ENCODE measurements at places on chromosomes 7 and 10. TPM values are rescaled to one million over a fixed set of nuclear protein-coding genes. Genes with fewer than 3 reads are reported as not detected.
A peak's percentile ranks its signal among the peaks of the same experiment; 100 is the strongest.

C7orf33 gene
- total RNA-seq: not detected

DNA sequence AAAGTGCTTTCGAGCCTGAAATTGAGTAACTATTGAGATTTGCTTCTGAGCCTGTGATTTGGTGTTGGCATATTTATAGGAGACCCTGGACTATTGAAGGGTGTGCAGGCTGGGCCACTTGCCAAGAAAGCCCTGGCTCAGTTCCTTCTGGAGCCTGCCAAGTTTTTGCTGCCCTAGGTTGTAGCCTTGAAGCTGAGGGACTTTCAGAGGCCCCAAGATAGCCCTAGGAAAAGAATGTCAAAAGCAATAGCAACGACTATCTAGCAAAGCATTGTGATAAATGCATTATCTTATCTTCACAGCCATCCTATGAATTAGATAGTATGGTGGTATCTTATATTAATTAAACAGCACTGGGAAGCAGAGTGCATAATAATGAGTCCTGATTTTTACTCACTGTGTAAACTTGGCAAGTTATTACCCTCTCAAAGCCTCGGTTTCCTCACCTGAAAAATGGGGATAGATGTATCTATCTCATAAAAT lies 473.7 kb upstream of the PODXL start:
- no peak for DNase-seq

NKX1-2 gene
- not detected for total RNA-seq

- no peak for DNase-seq
Measured at GRCh38 chr10:11403116-11403515, 208.3 kb downstream of the USP6NL start.

- peak; percentile 59 for DNase-seq
Measured at GRCh38 chr10:133336118-133336576, 549 bp downstream of the CALY start.

DNA sequence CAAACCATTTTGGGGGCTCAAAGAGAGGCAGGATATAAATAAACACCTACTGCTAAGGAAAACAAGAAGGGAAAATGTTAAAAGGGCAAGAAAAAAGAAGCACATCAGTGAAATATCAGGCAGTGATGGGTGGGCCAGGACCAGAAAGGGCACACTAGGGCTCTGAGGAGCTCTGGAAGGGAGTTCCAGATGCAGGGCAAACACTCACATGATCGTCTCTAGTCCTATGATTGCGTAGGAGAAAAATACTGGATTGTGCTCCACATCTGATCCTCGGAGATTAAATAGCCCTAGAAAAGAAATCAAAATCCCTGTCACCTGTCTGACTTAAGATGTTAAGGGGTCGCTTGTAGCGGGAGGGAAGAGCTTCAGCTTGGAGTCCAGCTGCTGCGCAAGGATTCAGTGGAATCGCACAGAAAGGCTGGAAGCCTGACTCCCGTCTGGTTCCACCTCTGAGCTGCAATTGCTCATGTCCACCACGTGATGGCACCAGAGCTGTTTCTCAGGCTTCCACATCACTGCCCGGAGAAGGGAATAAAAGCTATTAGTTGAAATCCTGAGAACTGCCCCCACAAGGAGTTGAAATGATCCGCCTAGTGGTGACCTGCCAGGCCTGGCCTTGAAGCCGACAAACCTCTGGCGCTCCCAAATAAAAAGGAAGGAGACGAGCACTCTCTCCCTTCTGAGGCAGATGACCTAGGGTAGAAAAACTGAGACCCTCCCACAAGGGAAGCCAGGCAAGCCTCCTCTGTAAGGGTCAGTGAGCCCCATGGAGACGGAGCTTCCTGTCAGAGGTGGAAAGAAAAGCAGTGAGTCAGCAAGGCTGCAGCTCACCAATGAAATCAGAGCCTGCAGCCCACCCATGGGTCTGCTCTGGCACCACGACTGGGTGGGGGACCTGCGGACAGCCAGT lies 39.2 kb downstream of the XPNPEP1 start:
- DNase-seq: peak; percentile 83

DNA sequence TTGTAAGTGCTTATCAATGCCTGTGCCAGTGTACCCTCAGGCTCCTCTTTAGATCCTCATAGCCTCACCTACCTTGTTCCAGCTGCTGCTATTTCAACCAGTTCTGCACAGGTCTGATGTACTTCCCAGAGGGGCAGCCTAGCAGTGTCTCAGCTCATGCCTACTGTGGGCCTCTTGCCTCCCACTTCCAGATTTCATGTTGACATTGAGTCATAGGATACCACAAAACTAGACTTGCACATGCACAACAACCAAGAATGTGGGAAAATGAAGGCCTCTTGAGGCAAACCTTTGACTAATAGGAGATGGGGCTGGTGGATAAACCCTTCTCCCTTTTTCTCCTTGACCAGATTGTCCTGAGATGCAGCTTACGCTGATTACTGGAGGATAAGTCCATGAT lies 31.0 kb downstream of the PON3 start:
- DNase-seq: no peak

RBP3 gene
- total RNA-seq: not detected

FGFR2 gene
- total RNA-seq: 10.8 TPM

GRCh38 chr10:129652521-129653201 lies 185.6 kb downstream of the MGMT start:
- DNase-seq: peak; percentile 51

DNA sequence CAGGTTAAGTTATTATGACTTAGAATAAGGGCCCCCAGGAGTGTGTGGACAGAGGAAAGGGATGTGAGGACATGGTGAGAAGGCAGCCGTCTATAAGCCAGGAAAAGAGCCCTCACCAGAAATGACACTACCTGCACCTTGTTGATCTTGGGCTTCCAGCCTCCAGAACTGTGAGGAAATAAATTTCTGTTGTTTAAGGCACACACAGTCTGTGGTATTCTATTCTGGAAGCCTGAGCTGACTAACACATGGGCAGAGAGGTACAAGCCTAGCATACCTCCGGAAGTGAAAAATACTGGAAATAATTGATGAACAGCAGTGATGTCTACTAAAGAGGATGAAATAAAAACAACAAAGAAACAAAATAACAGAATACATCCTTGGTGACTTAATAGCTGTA lies 46.1 kb upstream of the GRB10 start:
- DNase-seq: no peak

DNA sequence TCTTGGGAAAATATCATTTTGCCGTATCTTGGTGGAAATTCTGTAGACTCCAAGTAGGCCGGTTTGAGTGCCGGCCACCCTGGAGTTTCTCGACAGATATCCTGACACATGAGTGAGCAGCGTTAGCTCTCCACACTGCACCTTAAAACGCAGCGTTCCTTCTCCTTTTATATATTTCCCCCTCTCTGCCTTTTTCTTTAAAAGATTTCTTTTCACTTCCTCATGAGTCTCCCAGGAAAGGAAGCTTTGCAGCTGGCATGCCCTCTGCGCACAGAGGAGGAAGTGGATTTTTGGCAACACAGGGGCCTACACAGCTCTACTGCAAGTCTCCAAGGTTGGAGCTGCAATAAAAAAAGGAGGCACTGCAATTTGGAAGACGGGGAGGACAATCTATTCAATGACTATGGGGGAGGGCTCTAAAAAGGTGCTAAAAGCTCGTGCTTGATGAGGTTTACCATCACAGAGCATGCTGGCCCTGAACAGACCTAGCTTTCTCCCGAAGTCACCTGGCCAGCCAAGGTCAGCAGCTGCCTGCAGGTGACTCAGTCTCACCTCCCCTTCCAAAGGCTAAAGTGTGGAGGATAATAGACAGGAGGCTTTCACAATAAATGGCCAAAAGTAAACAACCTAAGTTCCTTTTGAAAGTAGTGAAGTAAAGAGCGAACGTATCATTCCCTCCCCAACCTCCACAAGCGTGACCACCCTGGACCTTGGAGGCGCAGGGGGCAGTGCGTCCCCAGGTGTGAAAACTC lies 252.8 kb downstream of the ZMYND11 start:
- DNase-seq: no peak

- DNase-seq: peak; percentile 78
Measured at GRCh38 chr10:32139223-32140073, 83.2 kb upstream of the KIF5B start.

Measured in sciatic nerve (tissue), 2 donors.